ENCODE measurements at places on chromosomes 12 and 14.

- no peak for DNase-seq
These were observed 43.7 kb upstream of the GPHB5 start for GRCh38 chr14:63362389-63362819.

DNA sequence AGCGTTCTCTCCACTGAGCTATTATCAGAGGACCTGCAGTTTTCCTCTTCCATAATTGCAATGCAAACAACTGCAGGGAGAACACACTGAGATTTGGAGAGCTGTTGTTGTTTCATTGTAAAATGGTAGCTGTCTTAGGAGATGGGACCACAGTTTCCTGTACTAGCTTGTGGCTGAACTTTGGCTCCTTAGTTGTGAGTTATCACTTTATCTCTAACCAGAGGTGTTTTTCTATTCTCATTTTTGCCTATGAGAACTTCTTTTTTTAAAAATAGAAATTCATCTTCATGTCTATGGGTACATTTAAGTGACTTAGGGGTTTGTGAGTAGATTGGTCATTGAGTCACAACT lies 216.5 kb downstream of the SLC38A4 start:
- DNase-seq, result no peak

DNA sequence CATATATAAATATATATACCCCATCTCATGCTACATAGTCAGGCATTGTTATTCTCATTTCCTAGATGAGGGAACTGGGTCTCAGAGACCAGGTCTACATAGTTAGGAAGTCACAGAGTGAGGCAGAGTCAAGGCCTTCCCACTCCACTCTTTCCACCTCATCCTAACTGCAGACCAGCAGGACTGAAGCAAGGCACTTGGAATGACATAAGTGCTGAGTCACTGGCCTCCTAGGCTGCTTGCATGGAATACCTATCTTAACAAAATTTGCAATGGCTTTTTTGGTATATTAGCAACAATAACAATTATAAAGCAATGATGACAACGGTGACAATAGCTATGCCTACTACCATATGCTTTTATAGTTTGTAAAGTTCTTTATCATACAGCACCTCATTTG lies 5.4 kb upstream of the ANO4 start:
- no peak for DNase-seq

DNA sequence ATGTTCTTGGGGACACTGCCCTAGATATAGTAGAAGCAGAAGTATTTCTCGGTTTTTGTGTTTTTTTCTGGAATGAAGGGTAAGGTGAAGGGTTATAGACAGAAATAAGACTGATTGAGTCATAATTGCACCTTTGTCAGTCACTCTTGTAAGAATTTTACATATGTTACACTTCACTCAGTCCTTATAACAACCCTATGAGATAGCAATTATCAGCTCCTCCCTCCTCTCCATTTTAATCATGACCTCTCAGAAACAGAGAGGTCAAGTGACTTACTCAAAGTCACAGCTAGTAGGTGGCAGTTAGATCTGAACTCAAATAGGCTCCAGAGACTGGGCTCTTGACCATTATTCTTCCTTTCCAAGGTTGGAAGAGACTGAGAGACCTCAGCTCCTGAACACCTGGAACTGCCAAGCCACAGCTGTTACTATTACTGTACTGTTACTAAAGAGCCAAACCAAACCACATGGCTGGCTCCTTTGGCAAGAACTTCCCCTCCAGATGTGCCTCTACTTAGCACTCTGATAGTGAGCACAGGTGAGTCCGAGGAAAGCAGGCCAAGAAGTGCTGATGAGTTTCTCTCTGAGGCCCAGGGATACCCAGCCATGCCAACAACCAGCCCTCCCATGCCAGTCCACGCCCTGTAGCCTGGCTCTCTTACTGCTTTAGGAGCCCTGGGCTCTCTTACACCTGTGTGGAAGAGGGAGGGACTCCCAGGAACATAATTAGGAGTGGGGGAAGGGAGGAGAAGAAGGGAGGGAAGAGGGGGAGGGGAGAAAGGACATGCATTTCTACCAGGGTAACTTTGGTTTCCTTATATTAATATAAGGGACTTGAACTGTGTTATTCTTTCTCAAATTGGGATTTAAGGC lies 121.3 kb downstream of the CRADD start:
- DNase-seq, result no peak

DNA sequence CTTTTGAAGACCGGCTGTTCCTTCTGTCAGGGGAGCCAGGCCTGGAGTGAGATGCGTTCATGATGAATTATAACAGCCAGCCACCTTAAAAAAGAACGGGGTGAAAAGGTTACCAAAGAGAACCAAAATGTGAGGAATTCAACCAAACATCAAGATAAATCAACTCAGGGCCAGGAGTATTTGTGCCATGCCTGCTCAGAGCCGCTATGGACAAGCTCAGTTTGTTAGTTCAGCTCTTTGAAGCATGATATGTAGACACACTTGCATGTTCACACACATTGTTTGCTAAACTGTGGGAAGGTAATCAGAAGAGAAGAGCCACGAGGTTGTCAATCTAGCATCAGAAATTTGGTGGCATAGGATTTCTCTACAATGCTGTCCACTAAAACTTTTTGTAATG lies 367.4 kb upstream of the TBX3 start:
- DNase-seq, result no peak

DNA sequence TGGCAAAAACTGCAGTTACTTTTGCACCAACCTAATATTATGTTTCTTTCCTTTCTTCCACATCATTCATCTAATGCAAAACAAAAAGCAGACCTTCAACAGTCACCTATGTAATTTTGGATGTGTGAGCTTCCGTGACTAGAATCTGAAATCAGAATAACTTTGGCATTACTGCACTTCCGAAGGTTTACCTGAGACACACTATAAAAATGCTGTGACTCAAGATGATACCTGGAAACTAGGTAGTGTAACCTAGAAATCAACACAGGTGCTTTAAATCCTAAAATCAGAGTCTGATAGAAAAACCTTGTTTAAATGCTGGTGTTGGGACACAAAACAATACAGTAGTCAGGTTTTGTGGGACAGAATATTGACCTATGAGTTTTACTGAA lies 2.2 kb downstream of the BTBD7 start:
- DNase-seq, result no peak

GRCh38 chr12:129854591-129854990 lies 49.2 kb downstream of the TMEM132D start:
- DNase-seq, result no peak

DNA sequence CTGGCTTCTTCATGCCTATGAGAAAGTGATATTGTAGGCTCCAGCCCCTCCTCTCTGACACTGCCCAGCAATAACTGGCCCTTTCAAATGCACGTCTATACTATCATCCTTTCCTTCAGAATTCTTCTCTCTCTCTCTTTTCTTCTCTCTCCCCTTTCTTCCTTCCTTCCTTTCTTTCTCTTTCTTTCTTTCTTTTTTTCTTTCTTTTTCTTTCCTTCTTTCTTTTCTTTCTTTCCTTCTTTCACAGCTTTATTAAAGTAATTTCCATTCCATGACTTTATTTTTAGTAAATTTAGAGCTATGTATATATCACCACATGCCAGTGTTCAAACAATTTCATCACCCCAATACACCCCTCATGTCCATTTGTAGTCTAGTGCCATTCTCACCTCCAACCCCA lies 302.1 kb downstream of the RPAP3 start:
- DNase-seq, result no peak

- DNase-seq, result no peak
These were observed 15.7 kb upstream of the FBRSL1 start for GRCh38 chr12:132474237-132474741.

DNA sequence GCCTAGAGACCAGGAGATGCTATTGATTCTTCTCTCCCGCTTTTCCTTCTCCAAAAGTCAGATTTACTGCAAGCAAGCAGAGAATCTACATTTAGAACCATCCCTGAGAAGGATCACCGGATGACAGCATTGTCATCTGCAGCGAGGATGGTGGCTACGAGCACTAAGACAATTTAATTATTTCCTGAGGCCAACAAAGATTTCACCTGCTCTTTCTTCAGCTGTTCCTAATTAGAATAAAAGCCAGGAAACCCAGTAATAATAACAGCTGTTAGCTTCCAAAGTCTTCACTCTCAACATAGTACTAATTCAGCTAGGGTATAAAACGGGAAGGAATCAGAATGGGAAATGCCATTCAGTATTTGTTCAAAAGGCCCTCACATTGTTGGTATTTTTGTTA lies 53.3 kb downstream of the TMTC1 start:
- DNase-seq, result no peak

GRCh38 chr12:113643177-113643974 lies 171.7 kb upstream of the LHX5 start:
- DNase-seq, result no peak

DNA sequence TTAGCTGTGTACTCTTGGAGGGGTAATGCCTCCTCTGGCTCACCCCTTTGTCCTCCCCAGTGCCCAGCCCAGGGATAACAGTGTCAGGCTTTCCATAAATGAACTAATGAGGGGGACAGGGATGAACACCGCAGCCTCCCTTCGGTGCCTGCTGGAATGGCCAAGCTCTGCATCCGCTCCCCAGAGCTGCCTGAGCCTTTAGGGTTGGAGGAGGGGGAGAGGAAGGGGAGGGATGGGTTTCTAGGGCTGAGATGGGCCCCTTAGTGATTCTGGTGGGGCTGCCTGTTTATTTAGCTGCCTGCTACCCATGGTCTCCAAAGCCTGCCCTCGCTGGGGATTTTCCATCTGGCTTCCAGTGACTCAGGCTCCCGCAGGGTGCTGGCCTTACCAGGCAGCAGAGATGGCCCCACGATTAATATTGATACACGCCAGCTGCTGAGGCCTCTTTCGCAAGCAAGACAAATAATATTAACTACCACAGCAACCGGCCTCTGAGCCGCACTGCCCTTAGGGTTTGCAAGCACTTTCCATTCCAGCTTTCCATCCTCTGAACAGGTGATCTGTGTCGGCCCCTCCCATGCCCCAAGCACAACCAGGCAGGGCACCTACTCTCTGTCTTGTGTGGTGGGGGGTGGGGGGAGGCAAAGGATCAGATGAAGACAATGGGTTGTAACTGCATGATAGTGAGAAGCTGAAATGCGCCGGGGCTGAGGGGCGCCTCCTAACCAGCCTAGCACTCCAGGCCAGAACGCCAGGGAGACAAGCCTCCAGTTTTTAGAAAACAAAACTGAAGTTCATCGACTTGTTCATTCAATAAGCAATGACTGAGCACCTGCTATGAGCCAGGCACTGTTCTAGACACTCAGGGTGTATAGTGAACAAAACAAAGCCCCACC lies 56.7 kb downstream of the C14orf132 start:
- no peak for DNase-seq

DNA sequence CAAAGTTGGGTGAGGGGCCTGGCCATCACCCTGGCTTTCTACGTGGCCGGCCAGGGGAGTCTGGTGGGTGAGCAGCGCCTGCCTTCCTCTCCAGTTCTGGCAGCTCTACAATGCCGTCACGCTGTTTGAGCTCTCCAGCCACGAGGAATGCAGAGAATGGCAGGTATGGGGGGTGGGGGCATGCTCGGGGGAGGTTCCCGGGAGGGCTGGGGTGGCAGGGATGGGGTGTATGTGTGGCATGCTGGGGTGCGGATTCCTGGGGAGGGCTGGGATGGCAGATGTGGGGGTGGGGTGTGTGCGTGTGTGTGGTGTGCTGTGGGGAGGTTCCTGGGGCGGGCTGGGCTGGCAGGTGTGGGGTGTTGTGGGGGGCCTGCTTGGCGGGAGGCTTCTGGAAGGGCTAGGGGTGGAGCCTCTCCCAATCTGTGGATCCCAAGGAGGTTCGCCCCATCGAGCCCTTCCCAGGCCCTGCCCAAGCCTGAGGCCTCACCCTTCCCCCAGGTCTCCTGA lies 18.5 kb downstream of the RHOF start:
- DNase-seq, result no peak

DNA sequence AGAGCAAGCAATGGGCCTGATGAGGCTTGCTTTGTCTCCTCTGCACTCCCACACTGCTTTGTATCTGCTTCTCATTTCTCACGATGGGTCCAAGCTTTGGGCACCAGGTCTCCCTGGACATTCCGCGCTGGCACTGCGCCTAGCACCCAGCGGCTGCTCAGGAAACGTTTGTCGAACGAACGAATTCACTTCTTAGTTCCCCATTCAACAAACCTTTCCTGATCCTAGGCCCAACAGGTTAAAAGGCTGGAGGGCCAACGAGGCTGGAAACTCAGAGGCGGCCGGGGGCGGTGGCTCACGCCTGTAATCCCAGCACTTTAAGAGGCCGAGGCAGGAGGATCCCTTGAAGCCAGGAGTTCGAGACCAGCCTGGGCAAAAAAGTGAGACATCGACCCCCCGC lies 1.0 kb upstream of the GLRX5 start:
- DNase-seq, result no peak

DNA sequence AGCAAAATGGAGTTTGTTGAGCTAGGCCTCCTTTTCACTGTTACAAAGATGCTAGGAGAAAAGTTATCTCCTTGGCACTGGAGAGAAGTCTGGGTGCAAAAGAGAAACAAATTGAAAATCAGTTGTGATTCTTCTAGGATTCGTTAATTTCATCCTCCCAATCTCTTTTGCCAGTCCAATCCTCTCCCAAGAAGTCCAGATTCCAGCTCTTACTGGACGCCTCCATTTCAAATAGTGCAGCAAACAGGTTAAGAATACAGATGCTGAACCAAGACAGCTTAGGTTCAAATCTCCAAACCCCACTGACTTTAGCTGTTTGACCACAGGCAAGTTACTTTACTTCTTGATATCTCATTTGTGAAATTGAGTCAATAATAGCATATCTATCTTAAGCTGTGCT lies 34.0 kb upstream of the CAPRIN2 start:
- no peak for DNase-seq

DNA sequence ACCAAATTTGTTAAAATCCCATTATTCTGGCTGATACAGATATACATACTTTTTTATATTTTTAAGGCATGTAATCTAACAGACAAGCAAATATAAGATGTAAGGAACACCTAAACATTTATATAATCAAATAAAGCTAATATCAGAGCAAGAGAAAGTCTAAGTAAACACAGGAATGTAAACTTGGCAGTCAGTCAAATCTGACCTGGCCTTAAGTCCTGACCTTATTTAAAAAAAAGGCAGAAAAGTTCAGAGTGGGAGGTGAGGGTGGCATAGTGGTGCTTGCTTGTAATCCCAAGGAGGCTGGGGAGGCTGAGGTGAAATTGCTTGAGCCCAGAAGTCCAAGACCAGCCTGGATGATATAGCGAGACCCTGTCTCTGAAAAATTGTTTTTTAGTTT lies 152.6 kb downstream of the DERA start:
- no peak for DNase-seq

- peak; percentile 35 for DNase-seq
These were observed 2.1 kb upstream of the PLEK2 start for GRCh38 chr14:67413806-67414769.

- no peak for DNase-seq
These were observed 102.7 kb downstream of the SETD3 start for GRCh38 chr14:99377951-99378350.

DNA sequence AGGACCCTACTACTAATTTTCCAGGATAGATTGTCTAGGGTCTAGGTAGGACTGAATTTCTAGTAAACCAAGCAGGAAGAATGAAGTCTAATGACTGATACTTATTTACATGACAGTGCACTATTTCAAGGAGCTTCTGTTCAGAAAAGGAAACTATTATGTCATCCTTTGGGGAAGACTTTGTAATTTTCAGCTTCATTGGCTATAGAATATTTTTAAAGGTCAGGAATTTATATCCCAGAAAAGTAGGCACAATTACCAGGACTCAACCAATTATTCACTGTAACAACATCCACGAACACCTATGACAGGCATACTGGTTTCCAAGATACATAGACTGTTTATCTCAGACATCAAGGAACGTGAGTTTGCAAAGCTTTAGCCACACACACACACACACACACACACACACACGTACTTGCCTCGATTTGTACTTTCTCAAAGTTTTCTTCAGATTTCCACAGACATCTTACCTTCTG lies 23.2 kb downstream of the OR6S1 start:
- DNase-seq, result no peak

- no peak for DNase-seq
These were observed 95.4 kb upstream of the SLC38A4 start for GRCh38 chr12:46921048-46921763.

Data from NT2/D1 (cell line).